RKO (cell line): ENCODE measurements at places on chromosomes 12 and 14.

GRCh38 chr12:102437511-102437910, 42.9 kb downstream of the IGF1 start:
- no peak for DNase-seq

GRCh38 chr12:128015276-128015675, 251.7 kb upstream of the TMEM132C start:
- no peak for DNase-seq

DNA sequence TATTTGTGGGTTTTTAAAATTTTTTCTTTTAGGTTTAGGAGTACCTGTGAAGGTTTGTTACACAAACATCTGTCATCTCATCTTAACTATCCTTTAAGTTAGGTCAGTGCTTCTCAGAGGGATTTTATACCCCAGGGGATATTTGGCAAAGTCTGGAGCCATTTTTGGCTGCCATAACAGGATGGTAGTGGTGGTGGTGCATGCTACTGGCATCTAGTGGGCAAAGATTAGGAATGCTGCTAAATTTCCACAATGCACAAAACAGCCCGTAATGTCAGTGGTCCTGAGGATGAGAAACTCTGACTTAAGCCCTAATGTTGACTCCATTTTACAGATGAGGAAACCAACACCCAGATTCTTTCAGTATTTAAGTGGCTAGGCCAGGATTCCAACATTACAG, 85.2 kb upstream of the MYF6 start:
- peak; percentile 50 for DNase-seq

DNA sequence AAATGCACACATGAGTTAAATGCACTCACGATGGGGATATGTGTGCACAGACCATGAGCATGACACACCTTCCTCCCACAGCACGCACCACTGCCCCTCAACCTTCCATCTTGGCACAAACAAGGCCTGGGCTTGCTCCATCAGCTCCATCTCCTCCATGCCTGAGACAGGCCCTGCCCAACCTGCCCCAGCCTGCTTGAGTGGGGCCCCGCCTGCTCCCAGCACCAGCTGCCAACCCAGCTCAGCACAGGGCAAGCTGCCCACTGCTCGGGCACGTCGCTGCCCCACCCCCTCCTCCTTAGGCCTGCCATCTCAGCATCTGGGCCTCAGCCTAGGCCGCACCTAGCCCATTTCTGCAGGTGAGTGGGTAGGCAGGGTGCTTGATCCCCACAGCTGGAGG, 27.6 kb upstream of the KRT78 start:
- no peak for DNase-seq

GRCh38 chr12:19201661-19202060, 72.1 kb downstream of the PLEKHA5 start:
- no peak for DNase-seq

DNA sequence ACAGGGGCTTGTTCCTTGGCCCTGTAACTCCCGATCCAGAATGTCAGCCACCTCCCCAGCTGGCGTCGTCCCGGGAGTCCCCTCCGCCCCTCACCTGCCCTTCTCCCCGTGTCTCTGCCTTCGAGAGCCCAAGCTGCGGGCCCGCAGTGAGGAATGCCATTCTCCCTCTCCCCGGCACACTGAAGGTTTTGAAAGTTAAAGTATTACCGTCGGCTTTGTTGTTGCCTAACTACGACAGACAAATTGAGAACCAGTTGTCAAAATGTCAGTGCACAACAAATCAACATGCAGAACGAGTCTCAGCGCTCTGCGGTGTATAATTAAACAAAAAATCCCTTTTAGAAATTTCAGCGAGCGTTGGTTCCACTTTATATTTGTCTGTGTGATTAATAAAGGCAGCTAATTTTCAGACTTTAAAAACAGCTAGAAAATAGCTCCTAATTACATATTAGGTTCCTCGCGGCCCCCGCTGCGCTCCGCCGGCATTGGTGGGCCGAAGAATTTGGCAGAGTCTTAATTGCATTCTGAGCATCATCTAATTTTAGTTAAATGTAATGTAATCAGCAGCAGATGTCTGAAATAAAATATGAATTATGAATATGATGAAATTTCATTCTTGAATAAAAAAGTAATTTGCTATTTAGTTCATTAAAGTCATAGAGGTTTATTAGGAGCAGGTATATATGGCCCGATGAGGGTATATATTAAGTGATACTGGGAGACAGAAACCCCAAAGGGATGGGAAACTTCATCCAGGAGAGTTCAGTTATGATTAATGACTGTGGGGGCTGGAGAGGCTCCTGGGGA, 40.3 kb downstream of the MVK start:
- DNase-seq: no peak

- DNase-seq: no peak
Observed at GRCh38 chr12:81798294-81798693, 39.1 kb upstream of the PPFIA2 start.

- DNase-seq: no peak
Observed at GRCh38 chr12:31570880-31571279, 20.1 kb downstream of the DENND5B start.

GRCh38 chr14:39763402-39763890, 331.2 kb upstream of the FBXO33 start:
- DNase-seq: no peak

DNA sequence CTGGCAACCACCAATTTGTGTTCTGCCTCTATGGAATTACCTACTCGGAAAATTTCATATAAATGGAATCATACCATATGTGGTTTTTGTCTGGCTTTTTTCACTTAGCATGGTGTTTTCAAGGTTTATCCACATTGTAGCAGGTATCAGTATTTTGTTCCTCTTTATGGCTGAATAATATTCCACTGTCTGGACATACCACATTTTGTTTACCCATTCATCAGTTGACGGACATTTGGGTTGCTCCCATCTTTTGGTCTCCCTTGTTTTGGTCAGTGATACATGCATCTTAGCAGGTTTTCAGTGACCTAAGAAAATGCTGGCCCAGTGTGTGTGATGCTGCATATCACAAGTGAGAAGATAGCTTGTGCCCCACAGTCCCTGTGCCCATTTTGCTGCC, 21.2 kb downstream of the CALM1 start:
- DNase-seq: no peak

GRCh38 chr14:105859717-105860614, 333.6 kb downstream of the TMEM121 start:
- no peak for DNase-seq

GRCh38 chr12:15244341-15244740, 23.1 kb upstream of the RERG start:
- DNase-seq: no peak

DNA sequence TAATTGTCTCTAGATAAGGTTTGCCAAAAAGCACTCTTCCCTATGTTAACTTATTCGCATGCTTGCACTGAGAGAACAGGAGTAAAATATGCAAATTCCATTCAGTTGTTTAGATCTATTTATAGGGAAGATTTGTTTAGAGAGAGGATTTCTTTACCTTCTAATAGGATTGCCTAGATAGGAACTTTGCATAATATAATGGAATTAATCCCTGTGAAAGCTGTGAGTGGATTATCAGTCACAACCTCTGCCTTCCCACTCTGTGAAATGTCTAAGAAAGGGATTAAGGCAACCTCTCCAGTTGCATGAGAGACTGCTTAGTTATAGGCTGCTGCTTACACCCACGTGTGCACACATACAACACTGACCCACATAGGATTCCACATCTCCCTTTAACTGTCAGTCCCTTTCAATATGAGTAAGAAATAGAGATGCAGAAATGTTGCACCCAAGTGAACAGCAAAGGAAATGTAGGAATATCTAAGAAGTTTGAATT, 83.2 kb downstream of the ALG10B start:
- DNase-seq: no peak

GRCh38 chr12:77239617-77240016, 174.2 kb upstream of the E2F7 start:
- no peak for DNase-seq

- no peak for DNase-seq
Observed at GRCh38 chr12:23810329-23810902, 139.1 kb downstream of the SOX5 start.

DNA sequence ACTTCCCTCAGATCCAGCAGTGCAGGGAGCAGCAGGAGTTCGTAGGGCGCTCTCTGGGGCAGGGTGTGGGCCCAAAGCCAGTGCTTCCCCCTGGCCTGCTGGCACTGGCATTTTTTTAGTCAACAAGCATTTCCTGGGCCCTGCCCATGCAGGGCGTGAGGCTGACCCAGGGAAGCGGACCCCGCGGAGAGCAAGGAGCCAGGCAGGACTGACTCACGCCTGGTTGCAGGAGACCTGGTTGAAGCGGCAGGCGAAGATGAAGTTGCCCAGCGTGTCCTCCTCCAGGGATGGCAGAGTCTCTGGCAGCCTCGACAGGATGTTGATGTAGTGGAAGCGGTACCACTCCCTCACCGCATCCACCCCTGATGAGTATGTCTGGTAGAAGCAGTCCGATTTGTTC, 13.5 kb downstream of the SCNN1A start:
- DNase-seq: no peak

DNA sequence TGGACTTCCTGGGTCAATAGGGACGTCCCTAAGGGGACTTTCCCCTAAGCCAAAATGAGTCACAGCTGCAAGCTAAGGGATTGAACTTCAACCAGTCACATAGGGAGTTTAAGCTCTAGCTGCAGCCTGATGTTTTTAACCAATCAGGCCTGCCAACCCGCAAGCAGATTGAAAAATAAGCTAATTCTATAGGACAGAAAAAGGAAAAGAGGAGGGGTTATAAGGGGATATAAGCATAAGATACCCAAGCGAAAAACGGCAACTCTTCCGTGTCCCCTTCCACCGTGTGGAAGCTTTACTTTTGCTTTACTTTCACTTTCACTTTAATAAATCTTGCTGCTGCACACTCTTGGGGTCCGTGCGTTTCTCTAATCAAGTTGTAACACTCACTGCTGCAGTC, 24.4 kb downstream of the ATP23 start:
- peak; percentile 16 for DNase-seq

DNA sequence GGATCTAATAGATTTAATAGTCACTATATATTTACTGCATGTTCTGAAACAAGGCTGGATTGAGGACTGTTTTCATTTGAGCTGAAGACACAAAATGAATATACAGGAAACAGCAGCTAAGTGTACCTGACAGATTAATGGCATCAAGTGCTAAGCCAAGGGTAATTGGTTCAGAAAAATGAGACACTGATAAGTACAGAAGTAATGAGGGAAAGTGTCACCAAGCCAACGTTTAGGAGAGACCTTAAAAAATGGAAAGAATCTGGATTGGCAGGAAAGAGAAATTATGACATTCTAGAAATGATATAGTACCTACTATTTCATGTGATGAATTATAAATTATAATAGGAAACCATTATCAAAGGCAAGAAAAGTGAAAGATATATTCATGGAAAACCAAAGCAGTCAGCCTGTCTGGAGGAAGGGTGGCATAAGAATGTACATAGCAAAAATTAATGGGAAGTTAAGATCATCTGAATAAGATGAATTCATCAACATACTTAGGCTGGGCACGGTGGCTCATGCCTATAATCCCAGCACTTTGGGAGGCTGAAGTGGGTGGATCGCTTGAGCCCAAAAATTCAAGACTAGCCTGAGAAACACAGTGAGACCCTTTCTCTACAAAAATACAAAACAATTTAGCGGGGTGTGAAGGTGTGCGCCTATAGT, 21.0 kb upstream of the DUSP16 start:
- DNase-seq: no peak

DNA sequence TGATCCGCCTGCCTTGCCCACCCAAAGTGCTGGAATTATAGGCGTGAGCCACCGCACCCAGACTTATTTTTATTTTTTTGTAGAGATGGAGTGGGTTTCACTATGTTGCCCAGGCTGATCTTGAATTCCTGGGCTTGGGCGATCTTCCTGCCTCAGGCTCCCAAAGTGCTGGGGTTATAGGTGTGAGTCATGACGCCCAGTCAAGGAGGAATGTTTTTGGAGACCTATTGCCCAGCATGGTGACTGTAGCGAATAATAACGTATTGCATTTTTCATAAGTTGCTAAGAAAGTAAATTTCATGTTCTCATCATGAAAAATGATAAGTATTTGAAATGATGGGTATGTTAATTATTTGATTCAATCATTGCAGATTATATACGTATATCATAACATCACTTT, 46.5 kb downstream of the TEAD4 start:
- no peak for DNase-seq

- DNase-seq: peak; percentile 13
Observed at GRCh38 chr12:22687361-22688076, 62.5 kb downstream of the ETNK1 start.

GRCh38 chr12:128959901-128960300, 106.6 kb downstream of the GLT1D1 start:
- no peak for DNase-seq

DNA sequence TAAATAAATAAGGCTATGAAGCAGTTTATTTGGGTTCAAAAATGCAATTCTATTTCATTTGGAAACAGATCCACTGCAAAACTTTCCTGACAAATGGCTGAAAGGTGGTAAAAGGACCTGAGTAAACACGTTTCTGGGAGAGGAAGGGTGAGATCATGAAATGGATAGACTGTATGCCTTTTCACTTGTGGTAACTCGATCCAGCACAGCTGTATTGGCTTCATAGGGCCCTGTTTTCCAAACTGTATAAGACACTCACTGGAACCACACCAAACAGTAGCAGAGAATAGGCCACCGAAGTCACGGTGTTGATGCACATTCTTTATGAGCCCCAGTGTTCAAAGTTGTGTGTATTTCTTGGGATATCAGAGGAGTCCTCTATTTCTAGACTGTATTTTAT, 325.2 kb upstream of the DIO2 start:
- DNase-seq: no peak

- DNase-seq: no peak
Observed at GRCh38 chr14:70018713-70019211, 139.5 kb downstream of the SMOC1 start.
